Neural progenitor cell (in vitro differentiated cells): ENCODE measurements at places on chromosomes 6 and 20. TPM values are rescaled to one million over a fixed set of nuclear protein-coding genes. Genes with fewer than 3 reads are reported as not detected.

The RARS2 gene
- total RNA-seq, result 39.0 and 53.6 TPM in 2 replicates

The EYA2 gene
- total RNA-seq, result 1.8 and 2.1 TPM in 2 replicates

DNA sequence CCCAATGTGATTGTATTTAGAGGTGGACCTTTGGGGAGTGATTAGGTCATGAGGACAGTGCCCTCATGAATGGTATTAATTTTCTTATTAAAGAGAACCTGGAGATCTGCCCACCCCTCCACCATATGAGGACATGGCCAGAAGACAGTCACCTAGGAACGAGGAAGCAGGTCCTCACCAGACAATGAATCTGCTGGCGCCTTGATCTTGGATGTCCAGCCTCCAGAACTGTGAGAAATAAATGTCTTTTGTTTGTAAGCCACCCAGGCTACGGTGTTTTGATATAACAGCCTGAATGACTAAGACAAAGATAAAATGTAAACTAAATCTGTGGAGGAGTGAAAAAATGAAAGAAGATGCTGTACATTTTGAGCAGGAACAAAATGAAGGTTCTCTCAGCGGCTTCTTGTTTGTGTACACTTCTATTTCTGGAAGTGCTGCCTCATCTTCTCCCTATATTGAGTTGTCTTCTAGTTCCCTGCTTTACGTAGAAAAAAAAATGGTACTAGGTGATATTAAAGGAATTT, 1.5 kb upstream of the IPCEF1 start:
- DNase-seq, result no peak

- DNase-seq, result no peak
These were observed 64.0 kb downstream of the TCP11 start for GRCh38 chr6:35076997-35077712.

- DNase-seq, result no peak
These were observed 275.6 kb downstream of the CDH4 start for GRCh38 chr20:61527626-61528025.

The OPN5 gene
- total RNA-seq, result not detected in 2 replicates

DNA sequence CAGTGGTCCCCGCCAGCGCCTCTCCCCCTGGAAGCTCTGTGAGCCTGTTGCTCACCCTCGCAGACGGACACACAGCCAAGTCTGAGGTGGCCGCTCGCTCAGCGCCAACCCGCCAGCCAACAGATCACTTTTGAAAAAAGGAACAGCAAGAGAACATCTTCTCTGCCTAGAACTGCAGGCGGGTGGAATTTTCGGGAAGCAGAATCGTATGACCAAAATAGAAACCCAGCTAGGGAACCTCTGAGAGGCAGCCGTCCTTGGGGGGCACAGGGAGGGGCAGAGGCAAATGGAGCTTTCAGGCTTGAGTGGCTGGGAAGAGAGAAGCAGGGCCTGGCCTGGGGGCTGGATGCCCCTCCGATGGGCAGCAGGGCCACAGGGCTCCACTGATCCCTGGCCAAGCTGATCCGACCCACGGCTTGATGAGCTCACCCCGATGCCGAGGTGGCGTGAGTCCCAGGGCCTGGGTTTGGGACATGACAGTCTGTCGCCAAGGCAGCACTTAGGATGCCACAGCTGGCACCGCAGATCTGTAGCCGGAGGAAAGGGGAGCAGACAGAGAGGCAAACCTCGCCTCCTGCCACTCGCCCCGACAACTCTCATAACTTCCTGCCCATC, 9.8 kb downstream of the NFATC2 start:
- no peak for DNase-seq

GRCh38 chr20:21496452-21496851, 17.4 kb downstream of the NKX2-2 start:
- DNase-seq, result no peak

GRCh38 chr6:35089935-35090505, 51.1 kb downstream of the TCP11 start:
- no peak for DNase-seq

DNA sequence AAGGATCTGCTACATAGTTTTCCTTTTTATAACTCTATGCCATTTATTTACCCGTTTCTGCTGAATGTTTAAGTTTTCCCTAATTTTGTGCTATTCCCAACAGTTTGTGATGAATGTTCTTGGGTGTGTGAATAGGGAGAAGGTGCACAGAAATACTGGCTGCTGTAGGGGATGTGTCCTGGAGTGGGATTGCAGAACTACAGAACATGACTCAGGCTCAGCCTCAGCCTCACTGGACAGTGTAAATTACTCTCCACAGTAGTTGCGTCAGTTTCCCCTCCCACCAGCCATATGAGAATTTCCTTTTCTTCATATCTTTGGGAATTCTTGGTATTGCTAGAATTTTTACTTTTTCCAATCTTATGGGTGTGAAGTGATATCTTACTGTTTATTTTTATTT, 57.0 kb downstream of the SLX4IP start:
- DNase-seq, result no peak

GRCh38 chr6:73943411-73943810, 247.4 kb downstream of the CD109 start:
- DNase-seq, result no peak

DNA sequence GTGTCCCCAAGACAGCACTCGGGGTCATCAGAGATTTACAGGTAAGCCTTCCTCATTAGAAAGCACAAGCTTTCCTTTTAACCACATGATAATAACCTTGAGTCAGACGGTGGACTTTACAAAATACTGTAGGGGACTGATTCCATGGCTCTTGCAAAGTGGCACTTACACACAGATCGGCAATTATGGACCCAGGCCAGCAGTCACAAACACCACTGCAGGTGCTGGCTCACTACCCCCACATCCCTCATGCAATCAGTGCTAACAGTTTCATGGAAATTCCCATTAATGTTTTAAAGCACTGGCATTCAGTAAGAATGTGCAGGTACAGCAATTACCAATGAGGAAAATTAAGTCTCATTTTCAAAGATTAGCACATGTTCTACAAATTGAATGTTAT, 516.5 kb downstream of the PRKN start:
- no peak for DNase-seq

- DNase-seq, result no peak
These were observed 132.6 kb upstream of the RIN2 start for GRCh38 chr20:19625426-19625825.

- peak; percentile 19 for DNase-seq
These were observed 2.5 kb downstream of the WTAP start for GRCh38 chr6:159729598-159730331.

GRCh38 chr20:63005862-63006539, 763 bp downstream of the BHLHE23 start:
- peak; percentile 79 for DNase-seq

The MRAP2 gene
- total RNA-seq, result 0.59 and 0.75 TPM in 2 replicates
